ENCODE measurements at places on chromosomes 7 and 10.

DNA sequence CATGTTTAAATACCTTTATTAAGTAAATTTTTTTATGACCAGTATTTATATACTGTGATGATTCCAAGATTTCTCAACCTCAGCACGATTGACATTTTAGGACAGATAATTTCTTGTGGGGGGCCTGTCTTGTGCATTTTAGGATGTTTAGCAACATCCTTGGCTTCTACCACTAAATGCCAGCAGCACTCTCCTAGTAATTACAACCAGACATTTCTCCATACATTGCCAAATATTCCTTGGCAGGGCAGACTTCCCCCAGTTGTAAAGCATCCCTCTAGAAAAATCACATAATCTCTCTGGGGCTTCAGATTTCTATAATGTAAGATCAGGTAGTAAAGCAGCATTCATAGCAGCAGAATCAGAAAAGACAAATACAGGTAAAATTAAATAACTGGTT is 7.8 kb upstream of the LIPM start:
- DNase-seq: no peak

DNA sequence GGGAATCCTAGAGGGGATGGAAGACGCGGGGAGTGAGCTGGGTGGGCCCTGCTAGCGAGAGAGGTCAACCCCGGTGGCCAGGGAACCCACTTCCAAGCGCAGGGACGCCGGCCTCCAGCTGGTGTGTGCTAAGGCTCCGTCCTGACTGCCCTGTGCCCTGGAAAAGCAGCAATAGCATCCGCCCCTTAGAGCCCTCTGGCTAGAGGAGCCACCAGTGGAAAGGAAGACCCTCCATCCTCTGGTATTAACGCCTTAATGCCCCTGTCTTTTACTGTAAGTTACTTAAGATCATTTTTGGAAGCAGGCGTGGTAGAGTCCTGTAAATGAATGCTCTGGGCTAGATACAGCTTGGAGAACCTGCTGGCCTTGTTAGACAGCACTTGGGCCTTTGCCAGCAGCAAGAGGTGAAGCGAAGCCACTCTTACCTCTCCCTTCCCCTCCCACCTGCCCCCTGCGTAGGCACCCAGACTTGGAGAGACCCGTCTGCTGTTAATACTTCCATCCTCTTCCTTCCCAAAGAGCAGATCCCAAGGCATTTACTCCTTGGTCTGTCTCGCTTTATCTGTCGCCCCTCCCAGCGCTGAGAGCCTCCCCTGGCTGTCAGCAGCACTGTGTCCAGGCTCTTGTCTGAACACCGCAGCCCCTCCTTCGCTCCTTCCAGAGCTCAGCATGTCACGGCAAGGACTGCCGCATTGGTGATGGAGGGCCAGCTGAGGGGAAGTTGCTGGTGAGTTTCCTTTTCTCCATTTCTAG is 4.6 kb downstream of the REPIN1 start:
- DNase-seq: no peak

DNA sequence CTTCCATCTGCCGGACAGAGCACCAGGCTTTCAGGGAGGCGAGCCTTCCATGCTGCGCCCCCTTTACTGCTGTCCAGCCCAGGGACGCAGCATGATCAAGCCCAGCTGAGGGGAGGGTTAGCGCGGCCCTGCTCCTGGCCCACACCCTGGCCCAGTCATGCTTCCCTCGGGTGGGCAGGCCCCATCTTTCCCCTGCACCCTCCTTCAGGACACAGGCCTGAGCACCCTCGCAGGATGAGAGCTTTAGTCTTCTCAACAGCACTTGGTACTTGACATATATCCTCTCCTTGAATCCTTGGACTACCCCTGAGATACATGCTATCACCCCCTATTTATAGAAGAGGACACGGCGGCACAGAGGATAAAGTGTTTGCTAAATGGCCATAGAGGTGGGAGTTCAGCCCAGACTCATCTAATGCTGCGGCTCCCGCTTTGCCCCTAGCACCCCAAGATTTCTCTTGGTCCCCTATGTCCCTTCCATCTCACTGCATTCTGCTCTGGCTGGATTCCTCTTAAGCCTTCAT is 32.7 kb upstream of the FRAT2 start:
- no peak for DNase-seq

DNA sequence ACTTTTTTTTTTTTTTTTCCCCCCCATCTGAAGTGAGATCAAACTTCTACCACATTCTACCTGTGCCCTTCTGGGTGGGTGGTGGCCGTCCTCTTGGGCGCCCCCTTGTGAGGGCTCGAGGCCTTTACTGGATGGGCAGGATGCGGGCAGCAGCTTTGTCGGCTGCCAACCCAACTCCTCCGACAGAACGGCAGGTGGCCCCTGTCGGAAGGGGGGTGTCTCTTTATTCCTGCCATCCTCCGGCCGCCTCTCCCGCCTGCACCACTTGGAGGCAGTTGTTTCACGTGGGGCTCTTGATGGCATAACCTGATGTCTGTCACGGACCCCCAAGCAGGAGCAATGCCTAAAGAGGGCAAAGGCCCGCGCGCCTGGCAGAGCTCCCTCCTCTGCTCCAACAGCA is 31.0 kb downstream of the AMZ1 start:
- DNase-seq: peak; percentile 68

DNA sequence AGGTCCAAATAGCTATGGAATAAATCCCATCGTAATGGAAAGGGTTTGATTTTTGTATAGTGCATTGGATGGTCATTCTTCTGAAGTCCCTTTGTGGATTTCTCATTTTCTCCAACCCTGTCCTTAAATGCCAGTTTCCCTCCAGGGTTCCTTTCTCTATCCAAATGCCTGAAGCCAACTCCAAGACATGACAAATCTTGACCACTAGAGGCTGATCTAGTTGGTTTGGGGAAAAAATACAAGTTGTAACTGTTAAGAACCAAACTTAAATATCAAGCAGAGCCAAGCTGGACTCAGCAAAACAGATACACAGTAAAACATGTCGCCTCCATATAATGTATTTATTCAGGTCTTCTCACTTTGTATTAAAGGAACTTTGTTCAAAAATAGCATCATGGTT is 28.7 kb downstream of the FRMD4A start:
- DNase-seq: no peak

DNA sequence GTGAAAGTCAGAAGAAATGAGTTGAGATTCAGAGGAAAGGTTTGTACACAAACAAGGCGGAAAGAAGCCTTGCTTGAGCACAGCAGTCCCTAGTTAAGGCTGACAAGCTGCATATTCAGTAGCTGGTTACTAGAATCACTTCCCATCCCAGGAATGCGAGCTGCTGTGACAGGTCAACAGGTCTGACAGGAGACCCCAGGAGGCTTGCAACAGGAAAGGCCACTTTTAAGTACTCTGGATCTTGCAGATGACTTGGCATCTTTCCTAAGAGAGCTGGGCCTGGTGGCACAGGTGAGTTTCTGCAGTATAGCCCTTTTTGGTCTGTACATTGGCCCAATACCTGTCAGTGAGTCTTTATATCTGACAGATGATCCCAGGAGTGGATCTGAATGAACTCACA is 35.7 kb upstream of the UNC5B start:
- no peak for DNase-seq

DNA sequence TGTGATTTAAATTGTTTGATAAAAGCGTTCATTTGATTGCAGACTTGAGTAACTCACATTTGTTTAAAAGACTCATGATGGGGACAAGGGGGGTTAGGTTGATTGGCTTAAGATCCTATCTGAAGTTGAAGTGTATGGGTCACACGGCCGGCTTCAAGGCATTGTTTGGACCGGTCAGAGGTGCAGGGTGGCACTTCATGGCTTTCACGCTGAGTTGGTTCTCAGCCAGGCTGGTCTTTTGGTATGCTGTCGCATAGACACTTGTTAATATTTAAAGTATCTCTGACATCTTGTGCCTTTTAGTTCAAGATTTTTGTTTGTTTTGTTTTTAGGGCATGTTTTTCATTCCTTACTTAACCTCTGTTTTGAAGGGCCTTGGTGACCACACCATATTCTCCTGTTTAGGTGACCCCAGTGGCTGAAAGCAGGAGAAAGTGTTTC is 58.1 kb downstream of the CCNY start:
- DNase-seq: no peak

DNA sequence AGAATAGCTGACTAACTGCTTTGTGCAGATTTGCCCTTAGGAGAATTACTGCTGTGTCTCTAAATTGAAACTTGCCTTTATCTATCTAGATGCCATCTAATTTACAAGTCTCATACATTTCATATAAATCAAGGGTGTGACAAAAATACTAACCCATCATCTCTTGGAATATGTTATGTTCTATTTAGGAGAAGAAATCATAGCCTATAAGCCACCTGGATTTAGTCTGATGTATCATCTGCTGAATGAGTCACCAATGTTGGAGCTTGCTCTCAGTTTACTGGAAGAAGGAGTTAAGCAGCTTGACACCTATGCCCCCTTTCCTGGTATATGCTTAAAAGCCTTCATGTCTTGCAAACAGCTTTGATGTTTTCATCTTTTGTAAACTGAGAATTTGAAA is 43.5 kb downstream of the NUP205 start:
- DNase-seq: no peak

DNA sequence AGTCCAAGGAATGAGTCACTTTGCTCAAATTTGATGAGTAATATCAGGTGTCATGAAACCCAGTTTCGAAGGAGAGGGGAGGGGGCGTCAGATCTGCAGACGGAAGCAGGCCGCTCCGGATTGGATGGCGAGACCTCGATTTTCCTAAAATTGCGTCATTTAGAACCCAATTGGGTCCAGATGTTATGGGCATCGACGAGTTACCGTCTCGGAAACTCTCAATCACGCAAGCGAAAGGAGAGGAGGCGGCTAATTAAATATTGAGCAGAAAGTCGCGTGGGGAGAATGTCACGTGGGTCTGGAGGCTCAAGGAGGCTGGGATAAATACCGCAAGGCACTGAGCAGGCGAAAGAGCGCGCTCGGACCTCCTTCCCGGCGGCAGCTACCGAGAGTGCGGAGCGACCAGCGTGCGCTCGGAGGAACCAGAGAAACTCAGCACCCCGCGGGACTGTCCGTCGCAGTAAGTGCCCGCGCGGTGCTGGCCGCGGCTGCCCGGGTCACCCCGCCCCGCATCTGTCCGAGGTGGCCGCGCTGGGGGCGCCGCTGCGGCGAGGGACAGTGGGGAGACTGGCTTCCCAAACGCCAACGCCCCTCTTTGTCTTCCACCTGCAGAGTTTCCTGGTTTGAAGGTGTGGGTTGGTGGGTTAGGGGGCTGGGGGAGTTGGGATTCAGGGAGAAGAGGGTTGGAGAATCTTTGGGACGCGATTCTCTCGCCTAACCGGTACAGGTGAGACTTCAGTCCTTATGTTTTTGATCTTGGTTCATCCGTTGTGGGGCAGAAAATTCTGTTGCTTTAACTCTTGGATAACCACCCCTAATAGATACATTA is at the start of gene TAC1:
TSS of gene TAC1 (plus strand) at position 351 of the 829 bp plus-strand sequence. CDS start 527 bp downstream, outside the sequence.
- DNase-seq: no peak

GRCh38 chr7:68622500-68622899 is 975.8 kb upstream of the AUTS2 start:
- DNase-seq: no peak

- DNase-seq: no peak
These were observed 14.5 kb downstream of the OR2A14 start for GRCh38 chr7:144137501-144137900.

DNA sequence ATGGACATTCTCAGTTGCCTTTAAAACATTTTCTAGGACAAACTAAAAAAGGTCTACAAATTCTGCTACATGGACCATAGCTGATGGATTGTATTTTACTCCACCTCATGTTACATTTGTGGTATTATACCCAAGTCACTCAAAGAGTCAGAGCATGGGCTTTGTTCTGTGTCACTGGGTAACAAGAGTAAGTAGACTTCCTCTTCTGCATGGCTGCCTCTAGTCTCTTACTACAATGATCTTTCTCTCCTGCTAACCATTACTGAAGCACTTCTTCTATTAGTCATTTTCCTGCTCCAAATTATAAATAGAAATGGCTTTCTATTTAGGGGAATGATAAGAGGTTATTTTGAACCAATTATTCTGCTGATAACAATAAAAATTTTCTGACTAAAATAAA is 727.4 kb upstream of the NRP1 start:
- DNase-seq: no peak

DNA sequence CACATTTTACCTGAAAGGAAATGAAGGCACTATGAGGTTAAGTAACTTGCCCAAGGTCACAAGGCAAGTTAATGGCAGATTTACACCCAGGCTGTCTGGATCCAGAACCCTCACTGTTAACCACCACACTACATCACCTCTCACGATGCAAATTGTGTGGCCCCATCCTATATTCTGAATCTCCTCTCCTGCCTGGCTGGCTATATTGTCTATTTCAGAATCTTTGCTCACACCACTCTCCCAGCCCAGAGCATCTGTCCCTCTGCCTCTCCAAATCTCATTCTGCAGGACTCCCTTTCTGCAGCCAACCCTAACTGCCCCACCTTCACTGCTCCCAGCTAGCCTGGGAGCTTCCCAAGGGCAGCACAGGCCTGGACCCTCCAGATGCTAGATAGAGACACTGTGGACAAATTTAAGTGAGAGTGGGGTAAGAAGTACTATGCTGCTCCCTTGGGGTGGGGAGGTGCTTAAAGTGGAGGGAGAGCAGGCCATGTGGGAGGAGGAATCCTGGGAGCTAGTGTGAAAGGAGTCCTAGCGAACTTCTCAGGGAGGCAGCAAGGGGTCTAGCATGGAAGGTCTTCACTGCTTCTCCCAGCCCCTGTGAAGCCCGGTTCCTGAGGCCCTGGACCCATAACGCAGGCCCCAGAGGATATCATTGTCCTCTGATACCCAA is 786 bp downstream of the CUEDC2 start:
- DNase-seq: no peak

DNA sequence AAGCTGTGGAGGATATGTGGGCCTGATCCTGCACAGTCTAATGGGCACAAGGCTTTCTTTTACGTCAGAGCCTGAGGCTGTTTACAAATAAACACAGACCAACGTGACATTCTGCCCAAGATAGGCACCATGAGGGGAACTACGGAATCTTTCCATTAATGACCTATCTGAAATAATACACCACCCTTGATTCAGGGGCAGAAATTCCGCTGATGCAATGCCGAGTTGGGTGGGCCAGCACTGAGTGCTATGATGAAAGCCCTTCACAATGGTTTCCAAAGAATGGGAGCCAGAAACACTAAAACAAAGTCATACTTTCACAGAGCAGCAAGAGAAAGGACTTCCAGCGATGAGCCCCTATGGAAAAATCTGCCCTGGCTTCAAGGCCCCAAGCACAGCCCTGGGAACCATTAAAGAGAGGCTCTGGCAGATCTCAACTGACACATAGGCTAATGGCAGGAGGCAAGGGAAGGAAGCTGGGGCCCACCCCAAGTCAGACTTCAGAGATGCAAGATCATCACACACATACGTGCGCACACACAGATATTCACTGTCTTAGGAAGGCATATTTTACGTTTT is 72.2 kb upstream of the DLX6 start:
- no peak for DNase-seq

DNA sequence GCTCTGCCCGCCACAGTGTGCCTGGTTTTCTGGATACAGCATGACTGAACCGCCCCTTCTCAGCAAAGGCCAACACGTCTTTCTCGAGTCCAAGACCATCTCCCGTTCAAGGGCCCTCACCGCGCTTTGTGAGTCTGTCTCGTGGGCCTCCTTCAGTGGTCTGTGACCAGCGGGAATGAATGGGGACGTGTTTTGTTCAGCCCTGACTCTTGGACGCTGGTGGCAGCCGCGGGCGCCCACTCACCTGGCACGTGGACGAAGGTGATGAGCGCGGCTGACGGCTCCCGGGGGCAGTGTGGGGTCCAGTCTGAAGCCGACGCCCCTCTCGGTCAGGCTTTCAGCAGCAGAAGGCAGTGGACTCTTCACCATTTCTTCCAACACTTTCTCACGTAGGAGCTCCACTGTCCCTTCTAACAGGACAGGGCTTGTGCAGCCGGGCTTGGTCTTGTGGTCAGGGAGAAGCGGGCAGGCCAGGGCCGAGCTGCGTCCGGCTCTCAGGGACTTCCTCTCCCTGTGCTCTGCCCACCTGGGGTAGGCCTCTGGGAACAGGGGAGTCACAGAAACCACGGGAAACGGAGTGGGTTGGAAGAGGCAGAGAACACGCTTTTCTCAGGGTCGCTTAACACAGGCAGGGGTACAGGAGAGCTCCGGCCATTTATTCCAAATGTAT is 30.4 kb downstream of the AMZ1 start:
- DNase-seq: no peak

Data from stimulated activated CD4-positive, alpha-beta T cell treated with anti-CD3 and anti-CD28 coated beads, Interleukin-12 subunit alpha, Interleukin-12 subunit beta, amount 100 ng/mL, for 48 hours (primary cell).